CD4-positive, alpha-beta T cell treated with Interleukin-10 for 1 hour (primary cell): ENCODE measurements at places on chromosomes 5 and 9.

GRCh38 chr5:77852068-77852513, 76.0 kb upstream of the TBCA start:
- DNase-seq = no peak

DNA sequence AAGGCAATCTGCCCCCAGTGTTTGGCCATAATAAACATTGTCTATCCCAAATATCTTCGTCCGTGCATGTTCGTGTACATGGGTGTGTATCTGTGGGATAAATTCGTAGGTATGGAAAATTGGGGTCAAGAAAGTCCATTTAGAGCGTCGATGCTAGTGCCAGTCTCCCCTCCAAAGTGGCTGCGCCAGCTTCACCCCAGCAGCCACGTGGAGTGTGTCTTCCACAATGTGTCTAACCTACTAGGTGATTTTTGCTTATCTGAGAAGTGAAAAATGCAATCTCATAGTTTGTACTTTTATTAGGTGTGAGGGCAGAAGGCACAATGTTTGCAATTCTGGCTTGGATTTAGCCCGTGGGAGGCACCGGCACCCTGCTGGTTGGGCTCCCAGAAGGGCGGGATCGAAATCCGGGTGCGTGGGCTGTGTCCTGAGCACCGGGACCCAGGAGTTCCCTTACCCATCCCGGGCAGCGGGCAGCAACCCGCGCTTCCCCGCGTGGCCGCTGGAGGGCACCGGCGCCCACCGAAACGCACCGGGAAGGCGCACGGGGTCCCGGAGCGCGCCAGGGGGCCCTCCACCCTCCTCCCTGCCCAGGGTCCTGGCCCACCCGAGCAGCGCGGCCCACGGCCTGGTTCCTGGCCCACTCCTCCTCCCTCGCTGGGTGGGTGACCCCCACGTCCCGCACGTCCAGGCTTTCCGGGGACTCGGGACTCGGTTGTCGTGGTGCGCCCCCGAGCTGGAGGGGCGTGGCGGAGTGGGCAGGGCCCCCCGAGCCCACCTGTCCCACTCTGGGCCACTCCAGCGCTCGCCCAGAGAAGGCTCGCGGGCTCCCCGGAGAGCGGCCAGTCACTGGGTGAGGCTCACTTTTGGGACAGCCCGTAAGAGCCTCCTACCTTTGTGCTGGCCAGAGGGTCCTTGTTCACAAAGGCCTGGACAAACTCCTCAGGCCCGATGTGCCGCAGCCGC, 55.4 kb upstream of the RNF130 start:
- DNase-seq = peak; percentile 17

- no peak for DNase-seq
Measured at GRCh38 chr5:103340132-103340531, 81.6 kb downstream of the MACIR start.

GRCh38 chr9:129406278-129407225, 214.3 kb downstream of the C9orf50 start:
- DNase-seq = no peak
